Activated CD4-positive, alpha-beta T cell treated with anti-CD3 and anti-CD28 coated beads, Interleukin-2, amount 50 U/mL, for 1 hour (primary cell): ENCODE measurements at places on chromosomes 4 and X.

GRCh38 chr4:78762529-78762928 is 13.6 kb upstream of the BMP2K start:
- DNase-seq, result no peak

- no peak for DNase-seq
These were observed 71.4 kb upstream of the ADGRL3 start for GRCh38 chr4:61128682-61129081.

DNA sequence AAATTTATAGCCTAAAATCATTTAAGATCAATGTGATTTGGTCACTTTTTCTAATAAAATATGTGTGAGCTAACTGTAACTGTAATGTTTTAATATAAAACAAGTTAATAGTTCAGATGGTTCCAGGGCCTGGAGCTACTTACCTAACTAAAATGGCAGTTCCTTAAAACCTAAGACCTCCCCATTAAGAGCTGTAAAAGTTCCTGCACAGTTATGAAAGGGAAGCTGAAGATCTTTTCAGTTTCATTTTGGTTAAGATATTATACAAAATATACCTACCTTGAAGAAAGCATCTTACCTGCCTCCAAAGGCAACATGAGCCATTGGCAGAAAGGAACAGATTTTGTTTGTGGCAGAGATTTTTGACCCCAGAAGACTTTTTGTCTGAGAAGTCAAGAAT is 30.1 kb downstream of the HPF1 start:
- no peak for DNase-seq

GRCh38 chr4:83282049-83282535 is 2.5 kb downstream of the COQ2 start:
- peak; percentile 46 for DNase-seq

DNA sequence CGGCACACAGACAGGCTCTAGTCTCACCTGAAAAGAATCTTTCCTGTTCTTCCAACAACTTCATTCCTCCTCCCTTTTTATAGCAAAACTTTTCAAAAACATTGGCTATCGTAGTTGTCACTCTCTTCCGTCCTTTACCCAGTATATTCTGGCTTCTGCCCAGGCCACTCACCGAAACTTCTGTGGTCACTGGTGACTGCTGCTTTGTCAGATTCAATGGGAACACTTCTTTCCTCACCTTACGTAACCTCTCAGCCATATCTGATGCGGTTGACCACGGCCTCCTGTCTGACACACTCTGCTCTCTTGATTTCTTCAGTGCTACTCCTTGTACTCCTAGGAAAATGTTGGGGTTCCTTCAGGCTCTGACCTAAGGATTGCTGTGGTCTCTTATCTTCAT is 9.2 kb upstream of the RNF150 start:
- no peak for DNase-seq

GRCh38 chrX:53654376-53654775 is 32.1 kb downstream of the HUWE1 start:
- no peak for DNase-seq

DNA sequence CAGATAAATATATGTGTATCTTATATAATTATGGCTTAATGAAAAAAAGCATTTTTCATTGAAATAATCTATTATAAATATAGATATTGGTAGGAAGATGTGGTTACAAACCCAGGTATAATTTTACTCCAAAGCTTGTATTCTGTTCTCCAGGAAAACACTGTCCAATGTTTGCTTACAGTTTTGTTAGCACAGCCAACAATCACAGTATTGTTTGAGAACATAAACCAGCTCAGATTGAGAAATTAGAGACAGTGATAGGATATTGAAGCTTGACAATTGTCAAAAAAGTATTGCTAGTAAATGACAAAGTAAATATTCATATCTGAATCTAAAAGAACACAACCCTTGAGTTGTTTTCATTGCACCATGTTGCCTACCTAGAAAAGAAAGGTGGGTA is 228.8 kb downstream of the ADGRL3 start:
- DNase-seq, result no peak

DNA sequence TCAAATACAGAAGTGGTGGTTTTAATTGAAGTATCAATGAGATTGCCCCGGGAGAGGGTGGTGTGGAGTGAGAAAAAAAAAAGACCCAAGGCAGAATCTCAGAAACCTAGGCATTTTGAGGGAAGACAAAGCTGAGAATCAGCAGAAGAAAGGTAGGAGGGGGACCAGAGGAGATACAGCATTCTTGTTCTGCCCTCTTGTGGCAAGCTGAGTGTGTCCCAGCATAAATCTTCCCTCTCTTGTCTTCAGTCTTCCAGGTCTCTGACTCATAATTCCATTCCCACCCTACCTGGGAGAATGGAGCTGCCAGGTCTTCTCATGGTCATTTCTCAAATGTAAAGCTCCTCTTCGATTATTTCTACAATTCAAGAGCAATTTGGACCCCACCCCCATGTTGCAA is 32.7 kb upstream of the MAGED1 start:
- no peak for DNase-seq

DNA sequence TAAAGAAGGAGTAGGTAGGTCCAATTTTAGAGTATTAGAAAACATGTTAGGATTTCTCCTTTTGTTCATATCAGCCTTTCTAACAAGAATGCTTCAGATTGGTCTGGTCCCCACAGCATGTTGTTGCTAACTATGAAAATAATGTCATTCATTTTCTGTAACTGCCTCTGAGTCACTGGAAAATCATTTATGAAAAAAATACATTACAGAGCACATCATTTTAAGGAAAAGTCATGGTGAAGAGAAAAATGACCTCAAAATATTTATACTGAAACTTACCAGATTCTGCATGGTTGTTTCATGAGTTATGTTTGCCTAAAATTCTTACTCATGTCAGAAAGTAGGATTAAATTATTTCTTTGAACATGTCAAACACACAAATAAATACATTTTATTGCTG is 35.2 kb downstream of the DTHD1 start:
- DNase-seq, result no peak

DNA sequence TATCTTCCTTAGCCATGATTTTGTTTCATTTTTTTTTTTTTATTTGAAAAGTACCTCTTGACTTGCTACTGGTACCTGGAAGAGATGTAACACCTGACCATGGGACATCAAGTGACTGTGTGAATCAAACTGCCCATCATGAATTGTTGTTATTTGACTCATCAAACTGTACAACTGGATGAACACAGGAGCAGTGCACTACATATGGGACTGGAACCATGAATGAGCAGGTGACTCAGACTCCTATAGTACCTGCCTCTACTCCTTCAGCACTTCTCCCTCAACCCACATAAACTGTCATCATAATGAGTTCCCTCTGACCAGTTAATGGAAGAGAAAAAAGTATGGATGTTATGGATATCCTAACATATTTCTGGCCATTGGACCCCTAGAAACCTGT is 15.9 kb upstream of the UBE2D3 start:
- no peak for DNase-seq

GRCh38 chr4:20829617-20830357 is 129.5 kb downstream of the PACRGL start:
- DNase-seq, result no peak

GRCh38 chr4:3699678-3700077 is 66.5 kb upstream of the ADRA2C start:
- no peak for DNase-seq

DNA sequence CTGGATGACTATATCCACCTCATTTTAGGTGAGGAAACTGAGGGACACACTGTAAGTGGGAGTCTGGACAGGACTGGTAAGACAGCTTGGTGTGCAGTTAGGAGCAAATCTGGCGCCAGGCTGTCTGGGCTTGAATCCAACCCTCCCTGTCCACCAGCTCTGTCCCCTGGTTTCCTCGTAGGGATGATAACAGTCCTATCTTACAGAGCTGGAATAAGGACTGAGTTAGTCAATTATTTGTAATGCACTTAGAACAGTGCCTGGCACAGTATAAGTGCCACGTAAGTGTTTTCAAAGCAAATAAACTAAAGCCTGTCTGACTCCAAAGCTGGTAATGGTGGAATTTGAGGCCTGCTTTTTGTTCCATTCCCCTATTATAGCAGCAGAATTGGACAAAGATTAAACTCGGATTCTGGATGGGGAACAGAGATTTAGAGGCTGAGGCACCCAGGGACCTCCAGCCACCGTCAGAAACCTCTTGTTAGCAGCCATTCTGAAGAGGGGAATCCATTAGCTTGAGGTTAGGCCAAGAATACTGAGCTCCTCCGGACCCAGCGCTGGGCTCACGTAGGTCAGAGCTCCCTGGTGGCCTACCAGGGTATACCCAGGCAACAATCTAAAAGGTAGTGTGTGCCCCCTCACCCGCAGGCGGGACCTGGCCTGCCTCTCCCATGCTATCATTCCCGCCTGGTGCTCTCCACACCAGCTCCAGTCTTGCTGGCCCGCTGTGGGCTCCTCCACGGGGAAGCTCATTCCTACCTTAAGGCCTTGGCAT is 102.1 kb downstream of the UCHL1 start:
- no peak for DNase-seq

GRCh38 chr4:71009890-71010588 is 16.6 kb downstream of the DCK start:
- DNase-seq, result no peak

DNA sequence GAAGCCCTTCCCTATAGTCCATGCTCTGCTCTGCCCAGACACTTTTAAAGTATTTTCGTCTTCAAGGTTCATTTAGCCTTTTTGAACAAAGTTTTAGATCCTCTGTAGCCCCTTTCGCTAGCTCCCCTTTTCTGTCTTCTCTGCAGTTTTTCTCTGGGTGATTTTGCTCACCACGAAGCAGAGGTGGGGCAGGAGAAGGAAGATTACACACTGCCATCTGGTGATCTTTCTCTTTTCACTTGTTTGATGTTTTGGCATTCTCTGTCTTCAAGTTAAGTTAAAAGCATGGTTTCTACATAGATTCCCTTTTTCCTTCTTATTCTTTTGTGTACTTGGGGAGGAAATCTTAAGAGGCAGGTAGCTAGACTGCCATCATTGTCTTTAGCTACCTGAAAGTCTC is 43.9 kb downstream of the CC2D2A start:
- DNase-seq, result no peak

- DNase-seq, result no peak
These were observed 637.8 kb upstream of the GRIA3 start for GRCh38 chrX:122546269-122546668.

DNA sequence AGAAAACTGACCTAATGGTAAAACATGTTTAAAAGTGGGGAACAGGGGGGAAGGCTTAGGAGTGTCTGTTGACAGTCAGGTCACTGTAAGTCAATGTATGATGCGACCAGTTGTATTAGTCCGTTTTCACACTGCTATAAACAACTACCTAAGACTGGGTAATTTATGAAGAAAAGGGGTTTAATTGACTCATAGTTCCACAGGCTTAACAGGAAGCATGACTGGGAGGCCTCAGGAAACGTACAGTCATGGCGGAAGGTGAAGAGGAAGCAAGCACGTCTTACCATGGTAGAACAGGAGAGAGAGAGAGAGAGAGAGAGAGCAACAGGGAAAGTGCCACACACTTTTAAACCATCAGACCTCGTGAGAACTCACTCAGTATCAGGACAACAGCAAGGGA is 13.0 kb upstream of the PLAC1 start:
- no peak for DNase-seq

DNA sequence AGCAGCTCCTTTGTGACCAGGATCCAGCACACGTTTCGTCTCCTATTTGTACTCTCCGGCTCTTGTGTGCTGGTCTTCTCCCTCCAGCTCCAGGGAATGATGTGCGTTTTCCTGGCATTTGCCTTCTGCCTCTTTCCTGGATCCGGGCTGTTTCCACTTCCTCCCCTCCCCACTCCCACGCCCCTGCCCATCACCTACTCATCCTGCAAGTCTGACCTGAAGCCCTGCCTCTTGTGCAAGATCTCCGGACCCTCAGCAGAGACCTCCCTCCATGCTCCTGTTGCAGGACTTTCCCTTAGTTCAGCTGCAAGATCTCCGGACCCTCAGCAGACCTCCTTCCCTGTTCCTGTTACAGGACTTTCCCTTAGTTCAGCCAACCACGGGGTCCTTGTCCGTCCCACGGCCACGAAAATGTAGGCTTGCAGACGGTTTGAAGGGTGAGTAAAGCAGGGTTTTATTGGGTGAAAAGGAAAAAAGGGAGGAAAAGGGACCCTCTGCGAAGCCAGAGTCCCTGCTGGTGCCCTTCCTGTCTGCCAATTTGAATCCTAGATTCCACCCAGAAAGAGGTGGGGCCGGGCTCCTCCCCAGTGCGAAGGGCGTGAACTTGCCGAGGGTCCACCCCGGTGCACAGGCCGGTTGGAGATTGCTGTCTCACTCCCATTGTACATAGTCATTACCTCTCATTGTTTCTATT is 74.4 kb upstream of the IRF2 start:
- DNase-seq, result no peak
